Immature natural killer cell (primary cell): ENCODE measurements at places on chromosomes 7 and 10.

- no peak for DNase-seq
Observed at GRCh38 chr7:25881317-25882037, 270.5 kb upstream of the NFE2L3 start.

GRCh38 chr7:9645756-9646155, 1212.3 kb downstream of the NXPH1 start:
- no peak for DNase-seq

GRCh38 chr10:25493122-25493893, 318.5 kb downstream of the GPR158 start:
- no peak for DNase-seq

GRCh38 chr7:71443191-71443530, 311.2 kb downstream of the GALNT17 start:
- DNase-seq: no peak

DNA sequence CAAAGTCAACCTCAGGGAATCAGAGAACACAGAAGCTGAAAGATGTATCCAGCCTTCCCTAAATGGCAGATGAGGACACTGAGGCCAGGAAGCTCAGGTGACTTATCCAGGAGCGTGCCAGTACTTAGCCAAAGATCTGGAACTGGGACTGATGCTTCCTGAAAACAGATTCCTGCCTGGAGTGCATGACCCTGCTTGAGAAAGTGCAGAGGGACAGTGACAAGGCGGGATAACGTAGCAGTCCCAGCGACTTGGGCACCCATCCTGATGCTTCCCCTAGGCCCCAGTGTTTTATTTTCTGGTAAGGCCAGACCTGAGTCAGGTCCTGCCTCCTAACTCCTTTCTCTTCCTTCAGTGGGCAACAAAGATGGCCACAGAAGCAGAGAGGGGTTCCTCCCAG, 48.6 kb downstream of the KIAA1217 start:
- DNase-seq: no peak

DNA sequence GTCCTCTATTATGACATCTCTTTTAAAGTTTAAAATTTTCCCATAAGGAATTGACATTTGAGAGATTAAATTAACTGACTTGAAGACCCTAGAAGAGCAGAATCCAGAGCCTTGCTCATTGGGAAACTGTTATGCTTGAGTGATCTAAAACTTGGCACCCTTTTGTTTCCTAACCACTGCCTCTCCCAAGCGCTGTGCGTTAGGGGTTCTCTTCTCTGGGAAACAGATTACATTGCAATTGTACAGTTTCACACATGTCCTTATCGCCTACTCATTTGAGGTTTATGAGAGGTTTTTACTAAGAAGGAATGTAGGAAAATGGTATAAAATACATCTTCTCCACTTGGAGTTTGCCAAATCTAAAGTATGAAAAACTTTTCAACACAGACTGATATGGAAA, 126.8 kb upstream of the AMPH start:
- no peak for DNase-seq

GRCh38 chr10:65033957-65034356, 1512.8 kb downstream of the REEP3 start:
- DNase-seq: no peak

GRCh38 chr10:33735464-33735923, 401.0 kb upstream of the NRP1 start:
- no peak for DNase-seq

DNA sequence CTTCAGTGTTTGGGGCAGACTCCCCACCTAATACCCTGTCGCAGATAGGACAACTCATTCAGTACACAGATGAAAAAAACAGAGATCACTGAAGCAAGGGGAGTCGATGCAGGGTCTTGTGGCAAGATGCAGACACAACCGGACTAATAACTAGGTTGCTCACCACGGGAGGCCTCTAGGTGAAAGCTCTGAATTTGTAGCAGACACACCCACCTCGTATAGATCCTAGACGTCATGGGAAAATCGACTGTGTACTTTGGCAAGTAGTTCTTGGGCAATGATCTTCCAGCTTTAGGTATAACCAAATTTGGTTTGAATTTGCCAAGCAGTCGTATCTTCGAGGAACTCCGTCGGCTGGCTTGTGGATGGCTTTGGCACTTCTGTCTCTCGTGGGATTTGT, 88.1 kb downstream of the TCF7L2 start:
- DNase-seq: no peak

DNA sequence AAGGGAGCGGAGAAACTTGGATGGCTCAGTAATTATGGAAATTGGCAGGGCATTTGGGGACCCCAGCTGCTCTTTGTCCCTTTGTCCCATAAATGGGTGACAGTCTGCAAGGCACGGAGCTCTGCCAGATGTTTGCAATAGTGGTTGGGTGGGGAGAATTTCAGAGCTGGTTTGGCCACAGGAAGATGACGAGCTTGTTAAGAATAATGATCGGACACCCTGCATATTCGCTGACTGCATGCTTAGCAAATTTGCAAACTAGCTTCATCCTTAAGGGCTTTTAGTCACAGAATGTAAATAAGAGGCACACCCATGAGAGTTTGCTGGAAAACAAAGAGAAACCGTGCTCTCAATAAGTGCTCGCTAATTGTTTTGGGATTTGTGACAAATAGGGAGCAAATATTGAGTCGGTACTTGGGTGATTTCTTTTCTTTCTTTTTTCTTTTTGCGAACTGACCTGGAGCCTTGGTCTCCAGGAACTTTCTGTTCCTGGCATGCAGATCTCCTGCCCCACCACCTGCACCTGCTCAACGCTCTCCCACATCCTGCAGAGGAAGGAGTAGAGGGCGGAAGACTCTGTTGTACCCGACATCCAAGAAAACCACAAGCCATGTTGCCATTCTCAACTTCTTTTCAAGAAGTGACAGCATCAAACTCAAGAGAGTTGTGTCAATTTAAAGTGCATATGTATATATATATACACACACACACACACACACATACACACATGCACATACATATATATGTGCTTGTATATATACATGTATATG, 238.9 kb downstream of the CAMK1D start:
- no peak for DNase-seq

DNA sequence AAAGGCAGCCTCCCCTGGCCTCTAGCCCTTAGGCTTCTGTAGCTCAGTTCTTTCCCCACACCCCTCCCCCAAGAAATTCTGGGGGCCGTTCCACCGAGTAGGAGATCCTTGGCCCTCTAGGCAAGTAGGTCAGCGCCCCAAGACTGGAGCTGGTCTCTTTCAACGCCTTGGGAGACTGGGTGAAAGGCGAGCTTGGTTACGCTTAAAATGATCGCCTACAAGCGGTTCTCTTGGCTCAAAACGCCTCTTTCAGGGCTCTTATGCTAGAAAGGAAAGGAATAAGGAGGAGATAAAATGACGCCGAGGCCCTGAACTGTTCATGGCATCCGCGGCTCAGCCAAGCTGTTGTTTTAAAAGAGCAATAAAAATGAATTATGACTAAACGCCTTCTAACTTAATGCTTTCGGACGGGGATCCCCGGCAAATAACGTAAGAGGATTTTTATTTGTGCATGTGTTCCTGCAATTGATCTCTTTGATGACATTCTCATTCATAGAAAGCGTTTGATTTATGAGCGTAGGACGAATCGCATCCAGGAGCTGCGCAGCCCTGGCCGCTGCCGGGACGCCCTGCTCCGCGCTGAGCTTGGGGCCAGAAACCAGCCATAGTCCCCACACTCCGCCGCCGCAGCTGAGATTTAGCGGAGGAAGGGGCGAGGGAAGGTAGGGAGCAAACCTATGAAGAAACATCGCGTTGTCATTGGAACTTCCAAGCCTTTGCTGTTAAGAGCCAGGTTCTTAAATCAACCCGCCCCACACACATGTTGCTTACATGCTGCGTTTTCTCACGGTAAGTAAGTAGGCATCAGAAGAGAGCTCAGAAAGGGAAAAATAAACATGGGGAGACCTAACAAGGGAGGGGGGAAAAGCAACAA, 3.0 kb upstream of the HOXA1 start:
- DNase-seq: no peak

- DNase-seq: no peak
Observed at GRCh38 chr10:60197206-60197605, 192.5 kb downstream of the ANK3 start.

DNA sequence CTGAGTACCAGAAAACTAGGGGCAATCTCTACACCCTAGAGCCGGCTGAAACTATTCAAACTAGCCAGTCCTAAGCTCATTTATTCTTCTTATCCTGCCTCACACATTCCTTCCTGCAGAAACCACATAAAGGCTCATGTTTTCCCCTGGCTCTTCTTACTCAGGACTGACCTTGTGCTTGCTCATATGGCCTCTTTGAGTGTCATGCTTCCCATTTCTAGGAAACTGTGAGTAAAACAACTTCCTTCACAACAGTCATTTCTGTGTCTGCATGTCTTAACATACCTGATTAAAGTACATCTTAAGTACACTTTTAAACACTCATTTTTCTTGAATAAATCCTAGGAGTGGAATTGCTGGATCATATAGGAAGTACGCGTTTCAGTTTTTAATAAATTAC, 52.3 kb upstream of the KIAA1217 start:
- no peak for DNase-seq

GRCh38 chr10:10056961-10057360, 960.7 kb upstream of the CELF2 start:
- DNase-seq: no peak

- DNase-seq: no peak
Observed at GRCh38 chr10:130717083-130717482, 580.9 kb downstream of the GLRX3 start.

DNA sequence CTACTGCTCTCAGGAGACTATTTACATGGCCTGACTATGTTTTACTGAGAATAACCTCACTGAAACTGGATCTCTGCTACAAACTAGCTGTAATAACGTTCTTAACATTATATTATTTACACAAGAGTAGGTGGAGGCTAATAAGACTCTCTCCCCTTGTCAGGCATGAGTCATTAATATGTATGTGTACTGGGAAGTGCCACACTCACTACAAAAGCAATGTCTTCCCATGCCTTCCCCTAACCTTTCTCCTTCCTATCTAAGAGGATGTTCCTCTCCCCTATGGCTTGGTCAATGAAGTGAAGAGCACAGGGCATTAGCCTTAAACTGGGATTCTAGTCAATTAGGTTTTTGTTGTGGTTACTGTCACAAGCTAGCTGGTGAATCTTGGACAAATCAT, 147.9 kb downstream of the DGKB start:
- DNase-seq: no peak

DNA sequence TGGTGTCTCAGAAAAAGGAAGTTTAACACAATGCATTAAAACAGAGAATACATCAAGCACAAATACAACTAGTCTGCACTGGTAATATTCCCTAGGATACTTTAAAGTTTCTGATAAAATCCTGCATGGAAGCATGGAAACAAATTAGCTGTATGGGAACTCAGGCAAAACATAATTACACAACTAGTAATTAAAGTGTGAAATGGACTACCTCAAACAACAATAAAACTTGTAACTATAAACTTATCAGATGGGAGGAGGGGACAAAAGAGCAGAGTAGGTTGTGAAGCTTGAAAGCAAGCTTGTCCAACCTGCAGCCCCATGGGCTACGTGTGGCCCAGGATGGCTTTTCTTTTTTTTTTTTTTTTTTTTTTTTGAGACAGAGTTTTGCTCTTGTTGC, 98.9 kb downstream of the PARD3 start:
- no peak for DNase-seq

- no peak for DNase-seq
Observed at GRCh38 chr7:134014935-134015334, 112.2 kb upstream of the LRGUK start.

- no peak for DNase-seq
Observed at GRCh38 chr7:157113607-157114006, 25.1 kb upstream of the UBE3C start.

- DNase-seq: no peak
Observed at GRCh38 chr10:70679498-70679897, 7.2 kb downstream of the ADAMTS14 start.

DNA sequence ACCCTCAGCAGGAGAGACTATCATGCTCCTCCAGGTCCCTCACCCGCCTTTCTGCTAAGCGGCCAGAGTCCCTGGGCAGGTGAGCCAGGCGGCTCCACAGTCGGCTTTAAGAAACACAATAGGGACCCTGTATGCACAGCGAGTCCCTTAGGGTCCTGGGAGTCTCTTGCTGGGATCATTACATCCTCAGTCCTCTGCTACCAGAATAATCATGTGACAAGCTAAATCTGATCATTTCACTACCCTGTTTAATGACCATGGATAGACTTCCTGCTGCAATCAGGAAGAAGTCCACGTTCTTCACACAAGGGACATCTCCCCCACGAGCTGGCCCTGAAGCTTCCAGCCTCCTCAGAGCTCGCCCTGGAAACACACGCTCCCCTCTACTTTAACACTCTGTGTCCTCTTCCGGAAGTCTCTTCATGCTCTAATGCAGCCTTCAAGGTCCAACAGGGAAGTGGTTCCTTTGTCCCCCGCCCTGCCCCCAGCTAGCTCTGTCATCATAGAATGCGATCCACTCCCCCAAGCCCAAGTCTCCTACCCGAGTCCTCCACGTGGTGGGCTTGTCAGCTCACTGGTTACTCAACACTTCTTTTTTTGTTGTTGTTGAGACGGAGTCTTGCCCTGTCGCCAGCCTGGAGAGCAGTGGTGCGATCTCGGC, 101.5 kb downstream of the RNF216 start:
- no peak for DNase-seq

DNA sequence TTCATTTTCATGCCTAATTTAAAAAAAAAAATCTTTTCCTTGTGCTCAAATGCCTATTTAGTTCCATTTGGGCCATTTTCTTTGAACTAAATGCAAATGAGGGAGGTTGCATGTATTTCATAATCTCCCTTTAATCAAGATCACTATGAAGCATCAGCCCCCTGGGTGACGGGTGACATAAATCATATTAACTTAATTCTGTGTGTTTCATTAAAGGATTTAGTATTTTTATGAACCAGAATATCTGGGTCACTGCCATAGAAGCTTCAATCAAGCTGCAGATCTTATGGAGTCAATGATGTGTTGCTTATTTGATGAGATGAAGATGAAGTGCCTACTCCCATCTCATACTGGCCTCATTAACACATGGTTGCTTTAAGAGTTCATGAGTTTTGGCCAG, 301.9 kb upstream of the PRKCQ start:
- DNase-seq: no peak

DNA sequence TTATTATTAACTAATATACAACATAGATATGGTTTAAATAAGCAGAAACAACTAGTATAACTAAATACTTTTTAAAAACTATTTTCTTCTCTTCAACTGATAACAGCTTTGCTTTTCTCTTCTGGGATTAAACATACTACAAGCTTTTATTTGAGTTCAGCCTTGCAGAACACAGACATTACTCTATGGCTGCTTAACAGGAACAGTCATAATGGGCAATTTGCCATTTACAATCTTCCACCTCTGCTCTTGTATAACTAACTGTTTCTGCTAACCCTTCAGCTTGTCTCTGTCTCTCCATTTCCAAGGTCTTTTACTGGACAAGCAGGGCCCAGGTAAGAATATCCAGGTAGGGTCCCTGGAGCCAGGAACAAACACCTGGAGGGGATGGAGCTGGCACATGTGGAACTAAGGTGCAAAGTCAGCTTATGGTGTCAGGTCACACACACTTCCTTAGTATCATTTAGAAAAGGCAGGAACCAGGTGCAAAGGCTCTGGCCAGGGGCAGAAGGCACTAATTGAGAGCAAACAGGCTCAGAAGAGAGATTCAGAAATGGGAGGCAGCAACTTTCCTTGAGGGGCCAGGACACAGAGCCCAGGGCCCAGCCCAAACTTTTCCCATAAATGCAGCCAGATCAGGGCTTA, 93.1 kb downstream of the STRA8 start:
- no peak for DNase-seq
